Chondrocyte (in vitro differentiated cells): ENCODE measurements at places on chromosomes 2 and 18. TPM values are rescaled to one million over a fixed set of nuclear protein-coding genes. Genes with fewer than 3 reads are reported as not detected.

Gene CNDP1
- total RNA-seq, result 0.22 TPM in 1 of 3 replicates, not detected in the others

Gene SLC4A3
- total RNA-seq, result 9.7 to 17.2 TPM (median 17.2 TPM) in 3 replicates

Gene NAT8
- total RNA-seq, result not detected in 3 replicates

Gene RPRM
- total RNA-seq, result not detected in 3 replicates

Gene LCT
- not detected in 3 replicates for total RNA-seq

Gene PAX8
- total RNA-seq, result 0.29 TPM in 1 of 3 replicates, not detected in the others
